Stimulated activated CD8-positive, alpha-beta memory T cell treated with anti-CD3 and anti-CD28 coated beads, Interleukin-4, amount 100 ng/mL, for 24 hours (primary cell): ENCODE measurements at places on chromosomes 2 and 18.

DNA sequence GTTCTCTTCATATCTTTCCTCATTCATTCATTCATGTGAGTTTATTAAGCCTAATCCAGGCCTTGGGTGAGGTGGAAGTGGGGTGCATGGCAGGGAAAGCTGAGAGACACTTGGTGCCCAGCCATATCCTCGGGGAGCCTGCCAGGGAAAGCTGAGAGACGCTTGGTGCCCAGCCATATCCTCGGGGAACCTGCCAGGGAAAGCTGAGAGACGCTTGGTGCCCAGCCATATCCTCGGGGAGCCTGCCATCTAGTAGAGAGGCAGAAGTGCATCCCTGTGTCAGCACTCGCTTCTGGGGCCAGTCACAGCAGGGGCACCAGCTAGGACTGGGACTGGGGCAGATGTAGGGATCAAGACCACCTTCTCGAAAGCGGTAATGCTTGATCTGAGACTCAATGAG is 39.4 kb downstream of the DDX18 start:
- DNase-seq = no peak

DNA sequence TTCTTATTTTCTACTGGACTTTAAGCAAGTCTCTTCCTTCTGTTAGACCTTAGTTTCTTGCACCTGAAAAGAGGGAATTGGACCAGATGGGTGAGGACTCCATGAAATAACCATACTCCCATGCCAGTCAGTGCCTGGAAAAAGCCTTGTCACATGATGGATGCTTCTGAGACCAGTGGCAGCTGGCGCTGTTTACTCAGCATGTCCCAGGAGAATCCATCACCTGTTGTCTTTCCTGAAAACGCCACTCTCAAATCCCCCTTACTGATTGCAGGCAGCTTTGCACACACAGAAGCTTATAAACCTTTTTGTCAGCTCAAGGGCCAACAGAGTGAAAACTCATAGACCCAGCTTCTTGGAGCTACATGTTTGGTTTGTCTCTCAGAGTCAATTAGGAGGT is 117.6 kb downstream of the POLE4 start:
- no peak for DNase-seq

DNA sequence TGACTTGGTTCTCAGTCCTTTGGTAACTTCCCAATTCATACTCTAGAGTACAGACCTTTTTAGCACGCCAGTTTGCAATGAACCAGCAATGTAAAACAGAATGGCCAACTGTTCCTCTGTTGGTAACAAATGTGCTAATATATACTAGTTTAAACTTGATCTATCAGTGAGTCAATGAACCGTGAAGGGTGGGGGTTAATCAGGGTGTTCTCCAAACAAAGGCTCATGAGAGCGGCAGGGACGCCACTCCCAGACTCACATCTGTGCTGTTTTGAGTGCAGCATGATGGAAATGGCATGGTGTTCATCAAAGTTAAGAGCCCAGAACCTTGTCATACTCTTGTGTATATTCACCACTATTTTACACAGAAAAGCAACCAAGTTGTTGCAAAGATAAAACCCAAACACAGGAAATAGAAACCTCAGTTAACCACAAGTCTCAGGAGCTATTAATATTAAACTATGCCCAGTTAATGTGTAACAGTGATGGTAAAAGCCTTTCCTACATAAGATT is 70.3 kb downstream of the CERKL start:
- DNase-seq = peak; percentile 1

DNA sequence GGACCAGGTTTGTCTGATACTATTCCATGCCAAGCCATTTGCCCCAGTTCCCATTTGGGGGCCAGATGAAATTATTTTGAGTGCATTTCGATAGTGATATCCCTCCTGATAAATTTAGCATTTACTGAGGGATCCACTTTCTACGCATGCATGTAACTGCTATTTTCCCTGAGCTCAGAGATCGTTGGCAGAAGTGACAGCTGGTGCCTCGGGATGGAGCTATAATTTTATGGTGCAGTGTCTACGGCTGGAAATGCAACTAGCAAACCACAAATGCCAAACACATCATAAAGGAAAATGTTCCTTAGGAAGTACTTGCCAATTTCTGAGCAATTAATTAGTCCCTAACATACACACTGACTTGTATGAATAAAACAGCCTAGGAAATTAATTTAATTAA is 254.8 kb downstream of the SLC8A1 start:
- no peak for DNase-seq

DNA sequence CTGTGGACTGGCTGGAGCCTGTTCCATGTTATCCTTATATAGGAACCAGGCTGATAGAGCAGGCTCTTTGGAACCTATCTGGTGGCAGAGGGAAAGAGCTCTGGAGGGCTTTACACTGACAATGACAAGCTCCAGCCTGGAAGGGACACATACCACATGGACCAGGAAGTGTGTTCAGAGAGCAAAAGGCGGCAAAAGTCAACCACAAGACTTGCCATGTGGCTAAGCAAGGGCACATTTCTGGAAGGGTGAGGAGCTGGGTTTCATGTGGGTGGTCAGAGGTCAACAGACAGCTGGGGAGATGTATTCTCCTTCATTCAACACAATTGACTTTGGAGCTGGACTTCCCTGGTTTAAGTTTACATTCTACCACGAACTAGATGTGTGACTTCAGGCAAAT is 325.2 kb downstream of the DYSF start:
- no peak for DNase-seq

- no peak for DNase-seq
These were observed 128.6 kb downstream of the ZFP36L2 start for GRCh38 chr2:43097644-43098408.
